Ascending aorta (tissue), 2 donors: ENCODE measurements at places on chromosomes 5 and 9. TPM values are rescaled to one million over a fixed set of nuclear protein-coding genes. Genes with fewer than 3 reads are reported as not detected.

The EEIG1 gene
- 32.8 TPM for total RNA-seq

- no peak for DNase-seq
Measured at GRCh38 chr9:79007701-79008483, 563.9 kb upstream of the TLE4 start.

The EGFLAM gene
- 4.2 TPM for total RNA-seq

GRCh38 chr5:180666812-180667211 lies 17.4 kb upstream of the FLT4 start:
- peak; percentile 15 for DNase-seq

DNA sequence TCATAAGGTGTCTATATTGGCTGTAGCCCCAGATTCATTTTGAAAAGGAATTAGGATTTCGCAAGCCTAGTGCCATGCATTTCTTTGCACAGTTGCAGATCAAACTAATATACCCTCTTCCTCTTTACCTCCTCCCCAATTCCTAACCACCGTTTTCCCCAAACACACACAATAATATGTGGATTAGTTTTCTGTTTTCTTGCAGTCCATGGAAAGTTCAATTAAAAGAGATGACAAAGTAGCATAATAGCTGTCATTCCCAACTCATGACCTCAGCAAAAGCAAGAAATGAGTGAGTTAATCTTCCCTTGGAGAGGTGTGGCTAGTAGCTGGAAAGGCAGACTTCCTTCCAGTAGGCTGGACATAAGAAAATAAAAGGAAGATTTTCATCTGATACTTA lies 349.1 kb downstream of the TMEM232 start:
- DNase-seq = no peak

- no peak for DNase-seq
Measured at GRCh38 chr5:120769312-120769872, 305.3 kb downstream of the PRR16 start.

The SPATA9 gene
- total RNA-seq = not detected

DNA sequence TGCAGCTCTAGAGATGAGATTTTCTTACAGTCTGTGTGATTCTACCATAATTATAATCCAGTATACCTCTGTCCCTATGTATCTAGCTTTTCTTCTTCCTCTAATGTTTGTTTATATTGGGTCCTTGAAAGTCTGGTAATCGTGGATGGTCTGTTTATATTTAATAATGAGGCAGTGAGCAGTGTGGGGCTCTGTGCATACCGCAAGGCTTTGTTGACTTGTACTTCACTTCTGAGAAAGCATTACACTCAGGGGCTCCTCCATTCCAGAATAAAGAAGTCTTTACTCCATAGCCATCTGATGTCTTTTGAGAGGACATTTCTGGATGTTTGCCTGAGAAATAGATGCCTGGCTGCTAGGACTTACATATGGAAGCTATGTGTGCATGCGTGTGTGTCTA lies 4.5 kb upstream of the MPDZ start:
- DNase-seq = no peak

The CCDC192 gene
- total RNA-seq = not detected

The SLC46A2 gene
- total RNA-seq = not detected

DNA sequence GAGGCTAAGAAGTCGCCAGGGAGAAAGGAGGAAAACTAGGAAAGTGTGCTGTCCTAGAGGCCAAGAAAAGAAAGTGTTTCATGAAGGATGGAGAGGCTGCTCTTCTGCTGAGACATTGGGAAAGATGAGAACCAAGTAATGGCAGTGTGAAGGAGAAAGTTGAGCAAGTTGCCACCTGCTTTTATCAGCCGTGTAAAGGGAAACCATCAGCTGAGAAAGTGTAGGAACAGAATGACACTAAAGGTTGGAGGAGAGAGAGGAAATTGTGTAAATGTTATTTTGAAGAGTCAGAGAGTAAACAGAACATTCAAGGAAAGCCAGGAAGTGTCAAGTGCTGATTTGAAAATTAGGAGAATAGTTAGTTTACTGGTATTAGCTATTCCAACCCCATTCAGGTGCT lies 125.0 kb downstream of the CEMIP2 start:
- DNase-seq = no peak
